ENCODE measurements at places on chromosomes 2 and 18.
A peak's percentile ranks its signal among the peaks of the same experiment; 100 is the strongest.

GRCh38 chr18:77970814-77971213, 721.2 kb downstream of the GALR1 start:
- DNase-seq, result no peak

DNA sequence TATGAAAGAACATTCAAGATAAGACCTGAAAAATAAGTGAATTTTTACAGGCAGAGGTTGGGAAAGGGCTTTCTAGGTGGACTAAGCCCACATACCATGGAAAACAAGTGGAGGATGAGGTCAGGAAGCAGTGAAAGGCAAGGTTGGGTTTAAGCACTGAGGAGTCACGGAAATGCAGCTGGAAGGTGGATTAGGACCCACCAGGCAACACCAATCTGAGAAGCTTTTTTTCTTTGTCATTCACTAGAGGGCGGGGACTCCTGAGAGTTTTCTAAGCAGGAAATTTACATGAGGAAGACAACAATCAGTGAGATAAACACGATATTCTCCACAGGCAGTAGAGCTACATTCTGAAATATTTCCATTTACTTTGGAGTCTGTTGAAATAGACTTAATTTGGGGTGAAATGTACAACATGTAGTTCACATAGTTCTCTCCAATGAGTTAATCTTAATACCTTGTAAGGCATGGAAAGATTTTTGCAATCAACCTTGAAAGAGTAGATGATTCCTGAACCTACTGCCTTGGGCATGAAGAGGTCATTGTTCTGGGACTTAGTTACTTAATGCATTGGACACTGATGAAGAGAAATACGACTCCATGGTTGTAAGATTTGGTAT, 40.7 kb downstream of the VIT start:
- DNase-seq, result no peak

DNA sequence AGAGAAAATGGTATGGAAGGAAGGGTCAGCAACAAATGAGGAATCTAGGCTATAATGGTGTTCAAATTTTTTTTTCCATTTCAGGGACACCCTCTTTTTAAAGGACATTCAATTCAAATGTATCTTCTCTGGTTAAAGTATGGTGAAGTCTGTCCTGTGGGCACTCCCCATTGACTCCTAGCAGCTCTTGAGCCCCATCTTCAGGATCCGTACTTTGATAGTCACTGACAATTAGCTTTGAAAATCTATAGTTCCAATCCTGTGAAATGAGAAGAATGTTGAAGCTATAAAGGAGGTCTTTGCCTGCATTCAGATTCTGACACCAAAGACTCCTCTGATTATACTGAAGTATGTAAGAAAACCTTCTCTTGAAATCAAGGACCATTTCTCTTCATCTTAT, 43.3 kb downstream of the KCNH7 start:
- no peak for DNase-seq

DNA sequence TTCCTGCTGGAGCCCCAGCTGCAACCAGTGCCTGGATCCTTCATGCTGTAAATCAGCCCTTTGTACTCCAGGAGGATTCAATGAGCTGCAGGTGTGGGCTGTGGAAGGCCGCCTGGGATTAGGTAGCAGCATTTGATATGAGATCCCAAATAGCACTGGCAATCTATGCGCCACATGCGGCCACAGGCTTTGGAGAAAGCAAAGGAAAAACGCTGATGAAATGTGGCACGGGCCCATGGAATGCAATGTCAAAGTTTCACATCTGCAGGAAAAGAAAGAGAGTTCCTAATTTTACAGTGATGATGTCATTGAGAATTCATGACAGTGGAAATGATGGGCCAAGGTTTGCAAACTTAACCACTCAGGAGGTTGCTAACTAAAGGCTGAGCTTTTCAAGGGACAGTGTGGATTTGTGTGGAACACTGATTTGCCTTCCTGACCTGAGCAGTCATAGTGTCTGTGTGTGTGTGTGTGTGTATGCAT, 216.4 kb upstream of the OSR1 start:
- no peak for DNase-seq

- DNase-seq, result no peak
Observed at GRCh38 chr2:171178993-171179392, 18.3 kb upstream of the TLK1 start.

DNA sequence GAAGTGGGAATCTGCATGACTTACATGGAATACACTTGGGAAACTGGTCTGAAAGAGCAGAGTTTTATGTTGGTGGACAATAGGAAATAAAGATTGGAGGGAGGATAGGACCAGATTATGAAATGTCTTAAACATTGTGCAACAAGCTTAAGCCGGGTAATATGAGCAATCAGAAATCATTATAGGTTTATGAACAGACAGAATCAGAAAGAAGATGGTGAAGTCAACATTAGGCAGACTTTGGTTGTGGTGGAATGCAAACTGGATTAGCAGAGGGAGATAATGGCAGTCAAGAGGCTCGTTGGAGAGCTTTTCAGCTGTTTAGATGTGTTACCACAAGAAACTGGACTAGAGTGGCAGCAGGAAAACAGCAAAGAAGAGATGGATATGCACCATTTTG, 43.5 kb downstream of the CRIM1 start:
- no peak for DNase-seq

DNA sequence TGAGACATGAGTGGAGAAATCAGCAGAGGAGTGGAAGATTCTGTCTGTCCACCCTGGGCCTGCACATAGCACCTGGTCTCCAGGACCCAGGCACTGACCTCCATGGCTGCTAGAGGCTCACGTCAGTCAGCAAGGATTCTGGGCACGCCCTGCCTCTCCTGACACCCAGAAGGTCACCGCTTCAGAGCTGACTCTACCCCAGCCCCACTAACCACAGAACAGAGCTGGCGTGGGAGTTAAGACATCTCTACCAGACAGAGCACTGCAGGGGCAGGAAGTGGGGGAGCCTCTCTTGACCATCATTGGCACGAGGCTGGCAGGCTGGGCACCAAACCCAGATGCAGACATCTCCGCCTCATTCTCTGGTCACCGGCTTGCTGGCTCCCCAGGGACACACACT, 3.0 kb downstream of the ADCY3 start:
- DNase-seq, result no peak

DNA sequence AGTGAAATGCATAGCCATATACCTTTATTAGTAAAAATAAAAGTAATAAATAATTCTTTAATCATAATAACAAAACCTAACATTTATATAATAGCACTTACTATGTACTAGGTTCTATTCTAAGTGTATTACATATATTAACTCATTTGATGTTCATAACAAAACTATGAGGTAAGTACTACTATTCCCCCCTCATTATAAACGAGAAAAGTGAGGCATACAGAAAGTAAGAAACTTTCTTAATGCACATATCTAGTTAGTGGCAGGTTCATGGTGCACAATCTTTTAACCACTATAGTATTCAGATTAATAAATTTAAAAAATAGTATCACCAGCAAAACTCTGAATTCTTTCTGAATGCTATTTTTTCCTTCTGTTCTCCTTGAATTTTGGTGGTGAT, 27.5 kb downstream of the TRPM8 start:
- DNase-seq, result no peak

DNA sequence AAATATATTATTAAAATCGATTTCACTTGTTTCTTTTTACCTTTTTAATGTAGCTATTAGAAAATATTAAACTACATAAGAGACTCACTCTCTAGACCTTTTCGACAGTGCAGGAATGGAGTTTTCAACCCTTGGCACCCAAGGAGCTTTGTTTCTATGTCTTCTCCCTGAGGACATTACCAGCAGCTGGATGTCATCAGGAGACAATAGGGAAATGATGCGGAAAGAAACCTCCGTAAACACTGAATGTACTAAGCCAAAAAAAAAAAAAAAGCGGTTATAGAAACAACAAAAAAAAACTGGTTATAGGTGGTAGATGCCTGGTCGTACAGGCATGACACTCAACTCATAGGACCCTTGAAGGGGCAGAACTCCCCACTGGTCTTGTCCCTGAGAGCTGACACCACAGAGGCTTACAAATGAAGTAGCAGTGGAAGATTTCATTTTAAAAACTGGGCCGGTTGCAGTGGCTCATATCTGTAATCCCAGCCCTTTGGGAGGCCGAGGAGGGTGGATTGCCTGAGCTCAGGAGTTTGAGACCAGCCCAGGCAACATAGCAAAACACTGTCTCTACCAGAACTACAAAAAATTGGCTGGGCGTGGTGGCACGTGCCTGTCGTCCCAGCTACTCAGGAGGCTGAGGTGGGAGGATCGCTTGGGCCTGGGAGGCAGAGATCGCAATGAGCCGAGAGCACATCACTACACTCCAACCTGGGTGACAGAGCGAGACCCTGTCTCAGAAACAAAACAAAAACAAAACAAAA, 23.8 kb downstream of the THAP4 start:
- no peak for DNase-seq

- DNase-seq, result no peak
Observed at GRCh38 chr2:39256040-39256439, 12.3 kb upstream of the CDKL4 start.

DNA sequence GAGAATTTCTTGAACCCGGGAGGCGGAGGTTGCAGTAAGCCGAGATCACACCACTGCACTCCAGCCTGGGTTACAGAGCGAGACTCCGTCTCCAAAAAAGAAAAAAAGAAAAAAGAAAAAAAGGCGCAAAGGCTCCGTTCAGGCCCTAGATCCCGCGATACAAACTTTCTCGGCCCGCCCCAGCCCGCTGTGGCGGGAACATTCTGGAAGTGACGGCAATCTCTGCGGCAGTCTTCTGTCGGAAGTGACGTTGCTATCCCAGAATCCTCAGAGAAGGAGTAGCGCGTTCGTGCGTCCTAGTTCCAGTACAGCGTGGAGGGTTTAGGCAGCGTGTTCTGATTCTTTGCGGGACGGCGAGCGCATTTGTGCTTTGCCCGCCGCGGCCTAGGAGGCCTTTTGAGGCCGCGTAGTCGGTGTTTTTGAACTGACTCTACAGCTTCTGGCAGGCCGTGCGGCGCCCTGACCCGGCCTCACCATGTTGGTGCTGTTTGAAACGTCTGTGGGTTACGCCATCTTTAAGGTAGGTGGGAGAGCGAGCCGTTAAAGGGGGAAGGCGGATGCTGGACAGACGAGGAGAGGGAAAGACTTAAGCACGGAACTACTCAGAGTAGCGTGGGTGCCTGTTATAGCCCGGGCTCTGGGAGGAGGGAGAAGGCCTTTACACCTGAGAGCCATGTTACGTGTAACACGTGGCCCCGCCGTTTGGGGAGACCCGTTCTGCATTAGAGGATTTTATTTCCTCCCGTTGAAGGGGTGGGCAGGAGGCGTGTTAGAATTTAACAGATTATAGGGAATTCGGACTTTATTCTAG, at the start of gene NOP58:
TSS of gene NOP58 (plus strand) at position 297 of the 811 bp plus-strand sequence. CDS start at position 476, 179 bp downstream.
- peak; percentile 89 for DNase-seq

GRCh38 chr2:205130111-205130829, 552.0 kb upstream of the NRP2 start:
- no peak for DNase-seq

- DNase-seq, result no peak
Observed at GRCh38 chr18:11008505-11008904, 140.9 kb downstream of the PIEZO2 start.

- DNase-seq, result peak; percentile 65
Observed at GRCh38 chr2:177147093-177147694, 65.4 kb upstream of the HNRNPA3 start.

DNA sequence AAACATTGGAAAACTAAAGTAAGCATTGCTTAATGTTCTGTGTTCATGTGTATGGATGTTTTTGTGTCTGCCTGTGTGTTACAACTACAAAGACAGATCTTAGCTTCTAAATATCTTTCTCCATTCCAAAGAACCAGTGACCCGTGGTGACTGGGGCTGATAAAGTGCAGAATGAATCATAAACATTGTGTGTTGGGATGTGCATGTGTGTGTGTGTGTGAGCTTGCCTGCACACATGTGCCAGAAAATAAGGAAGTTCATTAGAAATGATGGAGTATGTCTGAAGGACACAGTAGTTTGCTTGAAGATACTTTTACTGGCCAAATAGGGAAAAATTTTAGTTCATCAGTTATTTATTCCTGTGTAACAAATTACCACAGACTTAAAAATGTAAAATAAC, 756.6 kb upstream of the CELF4 start:
- no peak for DNase-seq

DNA sequence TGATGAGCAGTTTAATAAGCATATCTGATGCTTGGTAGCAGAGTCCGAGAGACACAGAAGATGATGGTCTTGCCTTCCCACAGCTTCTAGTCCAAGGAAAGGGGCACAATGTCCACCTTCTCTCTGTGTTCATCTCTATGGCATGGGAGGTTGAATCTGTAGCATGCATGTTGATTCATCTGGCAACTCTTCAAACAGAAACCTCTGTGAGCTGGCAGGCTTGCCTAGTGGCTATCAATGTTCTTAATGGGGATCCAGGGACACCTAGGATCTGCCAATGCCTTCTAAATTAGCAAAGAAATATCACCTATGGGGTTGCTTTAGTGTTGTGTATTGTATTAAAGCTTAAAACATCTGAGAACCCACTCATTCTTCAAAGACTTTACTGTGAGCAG, 170.8 kb downstream of the INO80D start:
- no peak for DNase-seq

GRCh38 chr2:70626254-70626990, 72.8 kb upstream of the TGFA start:
- DNase-seq, result no peak

DNA sequence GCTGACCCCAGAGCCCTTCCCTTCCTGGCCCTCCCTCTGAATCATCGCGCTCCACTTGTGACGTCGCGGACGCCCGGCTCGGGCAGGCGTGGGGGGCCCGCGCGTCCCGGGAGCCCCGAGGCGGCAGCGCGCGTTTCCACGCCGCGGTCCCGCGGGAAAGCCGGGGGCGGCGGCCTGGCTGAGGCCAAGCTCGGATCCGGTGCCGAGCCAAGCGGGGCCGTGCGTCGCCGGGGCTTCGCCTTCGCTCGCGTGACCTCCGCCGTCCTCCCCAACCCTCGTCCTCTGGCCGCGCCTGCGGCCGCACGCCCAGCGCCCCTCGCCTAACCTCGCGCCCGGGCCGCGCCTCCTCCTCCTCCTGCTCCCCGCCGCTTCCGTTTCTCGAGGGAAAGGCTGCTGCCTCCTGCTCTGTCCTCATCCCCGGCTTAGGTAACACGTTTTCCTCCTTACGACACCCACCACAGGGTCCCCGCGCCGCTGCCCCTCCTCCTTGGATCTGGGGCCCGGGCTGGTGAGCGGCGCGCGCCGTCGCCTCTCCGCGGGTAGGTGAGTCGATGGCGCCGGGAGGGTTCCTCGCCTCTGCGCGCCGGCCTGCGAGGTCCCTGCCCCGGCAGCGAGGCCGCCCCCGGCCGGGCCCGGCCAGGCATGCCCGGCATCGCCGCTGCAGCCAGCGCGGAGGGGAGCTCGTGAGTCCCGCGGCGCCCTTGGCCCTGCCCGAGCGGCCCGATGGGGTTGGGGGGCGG, at the start of gene INPP1:
TSS of gene INPP1 (plus strand) at position 54 of the 740 bp plus-strand sequence. CDS start 16,514 bp downstream, outside the sequence.
- DNase-seq, result no peak

- DNase-seq, result no peak
Observed at GRCh38 chr2:229344151-229344551, 73.1 kb upstream of the PID1 start.

DNA sequence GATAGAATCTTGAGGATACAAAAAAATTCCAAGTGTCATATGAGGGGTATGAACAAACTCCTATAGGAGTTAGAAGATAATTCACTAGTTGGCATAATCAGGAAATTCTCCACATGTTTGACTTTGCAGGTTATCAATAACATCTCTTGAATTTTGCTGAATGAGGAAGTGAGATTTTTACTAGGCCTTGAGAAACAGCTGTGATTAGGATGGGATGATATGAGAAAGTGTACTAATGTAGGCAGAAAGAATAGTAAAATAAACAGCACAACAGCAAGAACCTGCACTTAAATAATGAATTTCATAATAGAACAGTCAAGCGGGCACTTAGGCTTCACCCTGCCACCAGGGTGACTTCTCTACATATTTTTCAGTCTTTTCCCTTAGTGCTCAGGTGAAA, 570.8 kb upstream of the CRIM1 start:
- DNase-seq, result no peak

- DNase-seq, result no peak
Observed at GRCh38 chr2:179137200-179137759, 87.3 kb upstream of the CCDC141 start.

GRCh38 chr18:55998071-55998522, 410.1 kb upstream of the TCF4 start:
- DNase-seq, result no peak

All from DMS 273 treated with DMSO at 0.1 percent for 48 hours (cell line).